ENCODE measurements at places on chromosomes 3 and 15. TPM values are rescaled to one million over a fixed set of nuclear protein-coding genes. Genes with fewer than 3 reads are reported as not detected.

DNA sequence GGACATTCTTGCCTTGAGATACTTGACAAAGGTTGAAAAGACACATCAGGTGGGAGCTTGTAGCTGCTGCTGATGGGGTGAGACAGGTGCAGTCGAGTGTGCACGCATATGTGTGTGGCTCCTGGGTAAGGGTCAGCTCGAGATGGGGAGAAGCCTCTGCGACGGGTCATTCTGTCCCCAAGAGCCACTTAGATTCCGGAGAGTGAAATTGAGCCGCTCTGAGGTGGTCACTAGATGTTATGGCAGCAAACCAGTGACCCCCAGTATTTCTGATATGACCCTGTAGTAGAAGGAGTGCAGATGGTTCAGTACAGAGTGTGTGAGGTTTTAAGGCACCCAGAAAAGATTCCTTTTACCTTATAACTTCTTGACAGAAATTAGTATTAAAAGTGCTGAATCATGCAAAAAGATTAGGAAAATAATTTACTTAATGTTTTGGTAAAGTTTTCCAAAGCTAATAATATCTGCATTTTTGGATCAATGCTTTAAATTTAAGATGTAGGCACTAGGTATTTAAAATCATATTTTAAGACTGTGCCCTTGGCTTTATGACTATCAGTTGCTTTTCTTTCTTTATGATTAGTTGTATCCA lies 241.9 kb upstream of the TOPAZ1 start:
- no peak for DNase-seq

DNA sequence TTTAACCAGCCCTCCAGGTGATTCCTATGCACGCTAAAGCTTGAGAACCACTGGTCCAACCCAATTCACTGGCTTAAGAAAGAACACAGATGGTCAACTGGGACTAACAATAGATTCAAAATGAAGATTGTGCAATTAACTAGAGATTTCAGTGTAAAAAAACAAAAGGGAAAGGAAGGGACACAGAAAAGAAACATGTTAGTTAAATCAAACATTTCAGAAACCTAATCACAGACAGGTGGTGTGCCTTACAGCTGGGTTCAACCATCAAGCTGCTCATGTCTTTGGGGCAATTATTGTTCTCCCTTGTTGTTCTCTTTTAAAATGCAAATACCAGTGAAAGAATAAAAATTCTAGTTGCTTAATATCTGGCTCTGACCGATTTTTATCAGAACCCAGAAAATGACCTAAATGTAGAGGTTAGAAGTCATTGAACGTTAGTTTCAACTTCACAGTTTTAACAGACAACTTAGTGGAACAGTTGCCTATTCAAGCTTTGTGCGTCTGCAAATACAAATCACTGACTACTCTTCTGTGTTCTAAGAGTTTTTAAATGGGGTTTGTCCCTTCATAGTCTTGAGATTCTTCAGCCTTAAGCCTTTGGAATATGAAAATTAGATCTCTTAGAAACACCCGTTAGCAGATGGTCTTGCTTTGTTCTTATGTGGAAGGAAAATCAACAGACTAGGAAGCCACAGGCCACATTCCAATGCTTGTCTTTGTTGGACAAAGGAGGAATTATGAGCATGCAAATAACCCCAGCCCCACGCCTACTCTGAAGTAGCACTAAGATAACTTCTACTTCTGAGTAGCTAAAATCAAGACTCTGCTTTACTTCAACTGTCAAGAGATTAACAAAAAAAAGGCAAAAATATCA lies 223.4 kb downstream of the ATP8B4 start:
- DNase-seq = no peak

DNA sequence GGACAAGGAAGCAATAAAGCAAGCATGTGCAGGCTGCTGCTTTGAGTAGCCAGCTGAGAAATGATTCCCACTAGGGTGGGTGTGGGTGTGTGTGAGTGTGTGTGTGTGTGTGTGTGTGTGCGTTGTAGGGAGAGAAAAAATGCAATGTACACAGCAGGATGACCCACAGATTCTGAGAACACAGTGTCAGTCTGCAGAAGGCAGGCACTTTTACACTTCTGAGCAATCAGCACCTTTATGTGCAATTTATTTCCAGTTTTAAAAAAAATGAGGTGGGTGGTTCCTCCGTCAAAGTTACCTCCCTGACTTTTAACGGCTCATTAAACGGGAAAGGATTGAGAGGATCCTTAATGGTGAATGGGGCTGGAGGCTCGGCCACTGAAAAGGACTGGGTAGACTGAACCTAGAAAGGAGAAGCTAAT lies 38.5 kb upstream of the LIPC start:
- no peak for DNase-seq

DNA sequence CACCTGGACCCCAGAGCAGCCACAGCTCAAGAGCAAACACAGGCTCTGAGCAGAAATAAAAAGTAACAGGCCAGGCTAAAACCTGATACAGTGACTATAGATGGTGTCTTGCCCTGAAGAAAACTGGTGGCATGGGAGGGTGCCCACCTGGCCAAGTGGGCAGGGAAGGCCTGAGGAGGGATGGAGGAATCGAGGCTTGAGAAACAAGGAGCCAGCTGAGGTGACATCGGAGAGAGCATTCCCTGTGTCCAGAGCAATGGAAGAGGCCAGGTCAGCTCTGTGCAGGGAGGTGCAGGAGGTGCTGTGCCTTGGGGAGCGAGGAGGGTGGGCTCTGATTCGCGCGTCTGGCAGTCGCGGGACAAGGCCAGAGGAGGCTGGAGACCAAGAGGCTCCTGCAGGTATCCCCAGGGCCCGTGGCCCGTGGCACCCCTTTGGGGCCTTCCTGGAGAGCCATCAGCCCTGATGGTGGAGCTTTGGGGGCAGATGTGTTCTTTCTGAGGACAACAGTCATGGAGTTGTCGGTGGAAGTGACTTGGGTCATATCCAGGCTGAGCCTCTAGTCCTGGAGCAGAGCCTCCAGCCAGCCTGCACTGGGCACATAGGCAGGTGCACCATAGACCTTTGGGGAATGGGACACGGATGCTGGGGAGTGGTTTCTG lies 56.1 kb downstream of the PLXNA1 start:
- no peak for DNase-seq

The CAND2 gene
- 4.2 TPM for total RNA-seq

The CCR2 gene
- total RNA-seq = 0.89 TPM

The RHOA gene
- 267 TPM for total RNA-seq

The IL17RD gene
- total RNA-seq = 2.9 TPM

The STT3B gene
- total RNA-seq = 68.3 TPM

The SNTN gene
- not detected for total RNA-seq

The EFCAB12 gene
- not detected for total RNA-seq

The ITIH3 gene
- 0.39 TPM for total RNA-seq

The VIPR1 gene
- 69.9 TPM for total RNA-seq

The NOX5 gene
- total RNA-seq = 0.29 TPM

All from lower leg skin (tissue), 4 donors.